AG08396 (cell line): ENCODE measurements at places on chromosomes 12 and 14.

DNA sequence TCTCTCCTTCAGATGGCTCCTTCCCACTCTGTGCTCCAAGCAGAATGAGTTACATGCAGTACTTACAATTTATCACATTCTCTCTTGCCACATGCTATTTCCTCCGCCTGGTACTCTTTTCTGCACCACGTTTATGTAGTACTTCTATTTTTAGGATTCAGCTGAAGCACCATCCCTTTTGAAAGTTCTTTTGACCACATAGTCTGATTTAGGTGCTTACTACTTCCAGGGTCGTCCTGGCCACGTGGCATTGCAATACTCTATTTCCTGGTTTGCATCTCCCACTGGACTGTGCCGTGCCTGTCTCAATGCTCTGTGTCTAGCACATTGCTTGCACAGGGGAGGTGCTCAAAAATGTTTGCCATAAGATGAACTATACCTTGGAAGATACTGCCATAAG lies 16.3 kb upstream of the TBC1D30 start:
- no peak for DNase-seq

GRCh38 chr12:47816403-47817271 lies 3.1 kb downstream of the HDAC7 start:
- no peak for DNase-seq

DNA sequence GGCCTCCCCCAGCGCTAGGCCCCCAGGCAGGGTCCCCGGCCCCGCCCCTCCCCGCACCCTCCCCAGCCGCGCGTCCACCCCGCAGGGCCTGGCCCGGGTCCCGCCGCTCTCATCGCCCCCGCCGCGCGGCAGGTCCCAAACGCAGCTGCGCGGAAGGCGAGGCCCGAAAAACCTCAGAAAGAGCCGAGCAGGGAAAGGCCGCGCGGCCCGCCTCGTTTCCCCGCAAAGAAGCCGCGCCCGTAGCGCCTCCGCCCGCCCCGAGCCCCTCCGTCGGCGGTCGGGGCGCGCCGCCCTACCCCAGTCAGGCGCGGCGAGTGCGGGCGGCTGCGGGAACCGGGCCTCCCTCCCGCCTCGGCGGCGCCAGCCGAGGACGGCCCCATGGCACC lies 324 bp downstream of the POLE start:
- no peak for DNase-seq

- no peak for DNase-seq
These were observed 128.4 kb downstream of the BBS10 start for GRCh38 chr12:76219806-76220205.

DNA sequence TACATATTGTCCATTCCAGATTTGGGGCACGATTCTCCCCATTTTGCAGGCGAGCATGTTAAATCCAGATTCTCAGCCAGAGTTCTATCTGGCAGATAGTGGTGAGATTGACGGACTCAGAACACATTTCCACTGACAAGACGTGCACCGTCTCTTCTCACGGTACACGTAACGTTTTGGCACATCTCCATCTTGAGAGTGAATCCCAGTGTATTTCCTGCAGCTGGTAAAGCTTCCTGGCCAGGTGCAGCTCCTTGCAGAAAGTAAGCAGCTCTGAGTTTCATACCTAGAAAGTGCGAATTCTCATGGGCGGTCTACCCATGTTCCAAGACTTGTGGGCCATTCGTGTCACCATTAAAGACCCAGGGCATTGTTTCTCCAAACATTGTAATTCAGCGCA lies 102.6 kb downstream of the TSPAN9 start:
- DNase-seq: no peak
